ENCODE measurements at places on chromosomes 13 and 19.

- DNase-seq, result no peak
Observed at GRCh38 chr19:32387701-32388392, 17.7 kb upstream of the DPY19L3 start.

DNA sequence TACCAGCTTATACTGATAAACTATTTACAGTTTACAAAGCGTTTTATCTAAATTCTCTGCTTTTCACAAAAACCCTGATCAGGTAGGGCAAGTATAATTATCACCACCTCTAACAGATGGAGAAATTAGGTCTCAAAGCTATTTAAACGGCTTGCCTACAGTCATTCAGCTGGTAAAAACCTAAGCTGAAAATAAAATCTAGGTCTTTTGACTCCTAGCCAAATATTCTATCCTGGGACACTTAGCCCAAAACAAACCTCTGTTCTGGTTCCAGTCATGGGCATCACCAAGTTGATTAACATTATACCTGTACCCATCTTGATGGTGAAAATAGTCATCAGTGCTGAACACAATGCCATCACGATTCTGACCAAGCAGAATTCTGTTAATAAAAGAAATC is 11.4 kb downstream of the N4BP2L2 start:
- DNase-seq, result no peak

- DNase-seq, result no peak
Observed at GRCh38 chr13:40433577-40433976, 232.9 kb downstream of the FOXO1 start.

- DNase-seq, result peak; percentile 44
Observed at GRCh38 chr13:30463787-30464495, 1.8 kb downstream of the HMGB1 start.

DNA sequence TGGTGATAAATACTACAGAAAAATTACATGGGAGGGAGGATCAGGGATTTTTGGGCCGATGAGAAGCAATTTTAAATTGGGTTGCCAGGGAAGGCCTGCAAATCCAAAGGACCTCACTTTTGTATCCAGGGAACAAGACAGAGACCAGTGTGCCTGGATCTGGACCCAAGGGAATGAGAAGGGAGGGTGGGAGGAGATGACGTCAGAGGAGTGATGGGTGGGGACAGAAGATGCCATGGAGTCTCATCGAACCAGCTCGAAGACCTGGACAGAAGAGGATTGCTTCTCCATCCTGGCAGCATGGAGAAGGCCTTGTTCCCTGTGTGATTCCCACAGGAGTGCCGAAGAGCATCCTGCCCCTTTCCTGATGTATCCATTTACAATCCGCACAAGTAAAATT is 68.9 kb downstream of the ITGBL1 start:
- DNase-seq, result no peak

DNA sequence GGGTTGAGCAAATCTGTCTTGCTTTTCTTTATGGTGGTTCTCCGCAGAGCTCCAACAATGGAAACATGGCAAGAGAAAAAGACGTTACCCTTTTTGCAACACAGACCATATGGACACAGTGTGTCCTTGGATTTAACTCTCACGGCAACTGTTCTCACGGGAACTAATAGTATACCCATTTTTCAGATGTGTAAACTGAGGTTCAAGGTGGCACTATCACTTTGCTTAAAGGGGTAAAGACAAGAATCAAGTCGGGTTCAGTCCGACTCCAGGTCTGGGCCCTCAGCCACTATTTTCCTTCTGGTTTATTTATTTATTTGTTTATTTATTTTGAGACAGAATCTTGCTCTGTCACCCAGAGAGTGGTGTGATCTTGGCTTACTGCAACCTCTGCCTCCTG is 176.0 kb downstream of the CACNA1A start:
- no peak for DNase-seq

GRCh38 chr13:77985866-77986636 is 67.4 kb upstream of the EDNRB start:
- DNase-seq, result no peak

DNA sequence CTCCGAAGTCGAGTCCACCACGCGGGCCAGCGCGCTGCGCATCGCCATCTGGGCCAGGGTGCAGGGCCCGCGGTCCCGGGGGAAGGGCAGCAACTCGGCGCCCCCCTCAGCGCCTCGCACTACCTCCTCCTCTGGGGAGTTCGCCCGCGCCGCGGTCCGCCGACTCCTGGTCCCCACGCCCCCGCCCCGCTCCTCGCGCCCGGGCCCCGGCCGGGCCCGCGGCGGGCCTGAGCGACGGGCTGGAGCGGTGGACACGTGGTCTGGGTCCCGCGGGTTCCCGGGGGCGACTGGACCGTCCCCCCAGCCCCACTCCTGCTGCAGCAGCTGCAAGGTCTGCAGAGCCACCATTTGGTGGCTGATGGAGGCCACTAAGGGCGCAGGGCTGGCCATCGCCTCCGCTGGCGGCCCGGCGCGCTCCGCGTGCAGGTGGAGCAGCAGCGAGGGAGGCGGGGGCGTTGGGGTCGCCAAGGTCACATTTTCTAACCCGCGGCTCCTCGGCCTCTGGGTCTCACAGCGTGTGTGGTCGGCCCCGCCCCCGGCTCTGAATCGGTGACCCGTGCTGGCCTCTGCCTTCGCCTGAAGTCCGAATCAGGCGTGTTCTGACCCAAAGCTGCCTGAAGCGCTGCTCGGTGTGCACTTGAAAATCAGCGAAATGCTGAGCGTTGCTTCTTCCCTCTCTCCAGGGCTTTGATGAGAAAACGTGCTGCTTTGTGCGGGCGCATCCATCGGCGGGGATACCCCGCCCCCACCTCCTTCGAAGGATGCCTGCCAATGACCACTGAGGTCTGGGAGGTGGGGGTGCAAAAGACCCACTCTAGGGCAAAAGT is at the start of gene DLEU7:
TSS of gene DLEU7 (minus strand) at position 436 of the 827 bp plus-strand sequence. CDS start at position 390, 46 bp downstream.
- DNase-seq, result no peak

DNA sequence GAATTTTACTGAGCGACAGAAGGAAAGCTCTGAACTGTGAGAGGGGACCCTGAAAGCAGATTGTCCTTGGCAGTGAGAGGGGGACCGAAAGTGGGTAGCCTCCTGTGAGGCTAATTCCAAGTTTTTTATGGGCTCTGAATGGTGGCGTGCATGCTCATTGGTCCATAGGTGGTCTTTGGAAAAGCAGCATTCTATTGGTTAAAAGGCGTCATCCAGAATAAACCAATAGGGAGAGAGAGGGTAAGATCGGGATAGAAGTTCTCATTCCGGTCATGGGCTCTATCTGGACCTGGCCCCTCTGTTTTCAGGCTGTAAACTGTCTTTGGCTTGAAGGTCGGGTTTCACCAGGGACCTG is 539.8 kb upstream of the PCDH9 start:
- DNase-seq, result no peak

- DNase-seq, result no peak
Observed at GRCh38 chr19:29796173-29796573, 15.6 kb upstream of the CCNE1 start.
